Stimulated activated CD8-positive, alpha-beta memory T cell treated with anti-CD3 and anti-CD28 coated beads, Interleukin-15, amount 100 ng/mL, for 48 hours (primary cell): ENCODE measurements at places on chromosomes 11 and 22.
A peak's percentile ranks its signal among the peaks of the same experiment; 100 is the strongest.

DNA sequence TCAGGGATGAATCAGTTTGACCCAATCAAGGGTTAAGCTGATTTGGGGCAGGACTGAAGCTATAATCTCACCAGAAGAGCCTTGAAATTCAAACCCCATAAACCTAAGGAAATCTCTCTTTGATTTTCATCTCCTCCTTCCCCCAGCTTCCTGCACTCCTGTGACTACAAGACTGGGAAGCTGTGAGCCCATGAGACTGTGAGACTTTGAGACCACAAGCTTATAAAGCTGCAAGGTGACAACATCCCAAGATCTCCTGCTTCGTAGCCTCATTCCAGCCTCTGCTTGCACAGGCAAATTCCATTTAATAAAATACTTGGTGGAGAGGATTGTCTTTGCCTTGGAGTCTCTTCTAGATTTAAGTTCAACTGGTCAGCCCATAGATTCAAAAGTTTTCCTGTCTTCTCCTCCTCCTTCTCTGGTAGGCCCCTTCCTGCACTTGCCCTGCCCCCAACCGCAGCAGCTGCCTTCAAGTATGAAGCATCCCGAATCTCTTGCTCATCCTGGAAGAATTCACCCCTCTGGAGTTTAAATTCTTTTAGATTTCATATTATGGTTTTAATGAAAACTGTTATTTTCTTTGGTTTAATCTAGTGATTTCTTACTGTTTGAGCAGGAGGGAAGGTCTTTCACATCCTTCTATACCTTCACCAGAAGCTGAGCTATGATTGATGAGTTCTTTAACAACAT lies 42.1 kb downstream of the PAMR1 start:
- DNase-seq = no peak

DNA sequence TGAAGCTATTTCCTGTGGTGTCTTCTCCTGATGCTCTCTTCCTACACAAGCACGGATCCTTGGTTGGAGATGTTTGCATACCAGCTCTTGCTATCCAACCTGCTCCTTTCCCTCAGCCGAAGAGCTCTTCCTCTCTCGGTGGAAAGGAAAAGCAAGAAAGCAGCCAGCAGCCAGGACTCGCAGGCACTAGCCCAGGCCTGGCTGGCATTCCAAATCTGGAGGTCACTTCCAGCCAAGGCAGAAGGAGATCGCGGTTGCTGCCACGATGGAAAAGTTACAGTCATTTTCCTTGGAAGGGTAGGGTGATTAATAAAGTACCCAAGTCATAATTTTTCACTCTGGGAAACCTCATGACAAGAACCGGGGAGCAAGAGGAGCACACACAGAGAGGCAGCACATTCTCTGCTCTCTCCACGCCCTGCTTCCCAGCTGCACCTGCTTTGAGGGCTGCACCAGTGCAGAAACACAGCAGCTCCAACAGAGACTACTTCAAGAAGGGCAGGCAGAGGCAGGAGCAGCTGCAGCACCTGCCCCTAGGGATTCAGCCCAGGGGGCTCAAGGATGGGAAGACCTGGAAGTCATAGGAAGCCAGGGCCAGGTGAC lies 399.3 kb downstream of the CADM1 start:
- no peak for DNase-seq

- DNase-seq = no peak
Observed at GRCh38 chr11:135004495-135004894, 592.5 kb upstream of the B3GAT1 start.

GRCh38 chr22:17847360-17848078 lies 73.2 kb upstream of the BID start:
- DNase-seq = no peak

DNA sequence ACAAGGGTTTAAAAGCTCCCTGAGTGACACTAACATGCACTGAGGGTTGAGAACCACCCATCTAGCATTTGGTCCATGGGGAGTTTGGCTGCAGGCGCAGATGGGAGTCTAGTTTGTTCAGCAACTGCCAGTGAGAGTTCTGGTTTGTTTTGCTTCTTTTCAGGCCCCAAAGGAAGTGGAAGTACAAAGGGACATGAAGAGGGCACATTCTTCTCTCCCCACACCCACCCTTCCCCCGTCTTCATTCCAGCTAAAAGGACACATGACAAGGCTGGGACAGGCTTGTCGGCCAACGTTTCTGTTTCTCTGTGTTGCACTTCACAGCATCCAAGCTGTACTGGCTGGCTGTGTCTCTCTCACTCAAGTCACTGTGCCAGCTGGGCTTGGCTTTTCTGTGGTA lies 8.2 kb upstream of the ENDOD1 start:
- no peak for DNase-seq

GRCh38 chr11:13786688-13787087 lies 118.2 kb downstream of the FAR1 start:
- no peak for DNase-seq

DNA sequence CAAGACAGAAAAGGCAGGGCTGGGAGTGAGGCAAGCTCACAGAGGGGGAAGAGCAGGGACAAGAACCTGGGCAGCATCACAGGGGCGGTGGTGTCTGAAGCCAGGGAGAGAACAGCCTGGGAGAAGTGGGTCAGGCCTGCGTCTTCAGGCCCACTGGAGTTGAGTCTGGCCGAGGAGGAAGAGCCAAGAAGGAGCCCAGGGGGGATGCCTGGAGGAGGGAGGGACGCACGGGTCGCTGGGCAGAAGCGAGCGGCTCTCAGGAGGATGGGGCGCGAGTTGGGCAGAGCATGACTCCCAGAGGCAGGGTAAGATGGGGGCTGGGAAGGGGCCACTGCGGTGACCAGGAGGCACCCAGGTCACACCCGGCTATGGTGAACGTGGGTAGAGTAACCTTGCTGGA lies 18.5 kb downstream of the LRFN4 start:
- DNase-seq = no peak

- DNase-seq = no peak
Observed at GRCh38 chr11:85811624-85812023, 683 bp upstream of the SYTL2 start.

DNA sequence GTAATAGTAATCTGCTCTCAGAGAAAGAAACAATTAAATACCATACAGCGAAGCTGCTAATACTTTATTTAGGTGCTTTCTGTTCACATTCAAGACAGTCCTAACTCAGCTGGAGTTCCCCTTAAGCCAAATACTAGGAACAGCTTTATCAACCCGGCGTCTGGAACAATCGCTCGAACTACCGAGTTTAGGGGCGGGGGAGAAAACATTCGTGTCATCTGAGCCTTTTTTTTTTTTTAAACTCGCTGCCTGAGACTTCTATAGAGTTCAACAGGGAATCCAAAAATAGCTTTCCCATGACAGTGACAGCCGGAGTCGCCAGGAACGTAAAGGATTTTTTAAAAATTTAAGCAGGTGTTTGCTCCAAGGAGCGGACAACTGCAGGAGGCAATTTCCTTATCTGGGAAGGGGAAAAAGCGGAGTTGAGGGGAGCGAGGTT lies 852 bp downstream of the TRAF6 start:
- DNase-seq = no peak

GRCh38 chr11:126284829-126285228 lies 1.9 kb downstream of the TIRAP start:
- peak; percentile 72 for DNase-seq

DNA sequence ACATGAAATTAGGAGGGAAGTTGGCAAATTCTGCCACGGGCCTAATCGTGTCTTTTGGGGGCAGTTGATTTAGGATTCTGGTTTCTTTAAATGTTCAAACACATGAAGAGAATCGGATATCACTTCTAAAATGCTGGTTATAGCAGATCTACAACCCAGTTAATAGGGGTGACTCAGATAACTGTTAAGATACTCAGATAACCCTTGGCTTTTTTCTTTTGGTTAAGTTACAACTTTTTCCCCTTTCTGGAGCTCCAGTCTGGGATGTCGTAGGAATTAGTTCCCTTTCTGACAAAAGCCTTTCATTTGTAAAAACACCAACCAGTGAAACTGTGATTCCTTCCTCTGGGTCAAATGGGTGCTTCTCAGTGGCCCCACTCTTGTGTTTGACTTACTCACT lies 976 bp downstream of the DEPDC7 start:
- DNase-seq = no peak

- DNase-seq = no peak
Observed at GRCh38 chr11:10305262-10305963, 540 bp downstream of the ADM start.

DNA sequence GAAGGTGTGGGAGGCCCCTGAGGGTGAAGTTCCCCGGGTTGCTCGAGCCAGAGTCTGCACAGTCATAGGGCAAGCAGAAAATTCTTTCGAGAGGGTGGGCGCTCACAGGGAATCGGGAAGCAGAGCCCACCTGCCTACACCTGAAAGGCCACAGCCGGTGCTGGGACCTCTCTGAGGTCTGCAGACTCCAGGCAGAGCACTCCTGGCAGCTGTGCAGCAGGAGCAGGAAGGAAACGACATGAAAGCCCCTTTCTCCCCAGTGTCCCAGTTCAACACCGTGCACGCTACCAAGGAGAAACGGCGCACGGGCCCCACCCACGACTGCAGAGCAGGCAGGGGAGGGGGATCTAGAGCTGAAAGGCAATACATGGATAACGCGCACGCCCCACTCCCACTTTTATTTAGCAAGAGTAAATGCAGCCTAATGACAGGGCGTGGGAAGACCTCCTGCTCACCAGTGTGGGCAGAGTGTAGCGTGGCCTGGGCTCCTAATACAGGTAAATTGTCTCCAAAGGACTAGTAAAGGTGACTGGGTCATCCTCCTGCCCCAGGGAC lies 13.5 kb downstream of the DHCR7 start:
- DNase-seq = no peak

GRCh38 chr11:94325681-94326080 lies 21.3 kb downstream of the IZUMO1R start:
- peak; percentile 4 for DNase-seq

- no peak for DNase-seq
Observed at GRCh38 chr11:44426958-44427357, 117.0 kb upstream of the ALX4 start.

DNA sequence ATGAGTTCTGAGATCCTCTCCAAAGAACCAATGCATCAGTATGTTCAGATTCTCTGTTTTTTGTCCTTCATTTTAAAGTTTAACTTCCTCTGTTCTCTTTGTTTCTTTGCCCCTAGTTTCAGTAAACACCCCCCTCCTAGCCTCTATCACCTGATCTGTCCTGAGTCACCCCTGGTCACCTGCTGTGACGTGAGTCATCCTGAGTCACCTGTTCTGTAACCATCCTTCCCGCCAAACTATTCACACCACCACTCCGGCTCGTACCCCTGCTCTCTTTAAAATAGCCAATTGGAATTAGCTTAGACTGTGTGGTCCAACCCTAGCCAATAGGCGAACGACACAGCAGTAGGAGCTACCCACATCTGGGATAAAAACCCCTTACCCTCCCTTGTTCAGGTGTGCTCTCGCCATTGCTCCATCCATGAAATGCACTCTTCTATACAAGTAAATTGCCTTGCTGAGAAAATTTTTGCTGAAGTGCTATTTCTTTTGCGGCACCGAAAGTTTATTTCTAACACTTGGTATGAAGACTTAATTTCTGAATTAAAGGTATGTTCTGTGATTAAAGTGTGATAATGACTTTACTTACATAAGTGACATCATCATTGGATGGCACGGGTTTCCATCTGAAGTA lies 318.4 kb downstream of the AASDHPPT start:
- no peak for DNase-seq

GRCh38 chr11:13277768-13278608 lies at the start of gene BMAL1:
TSS of gene BMAL1 (plus strand) at chr11:13277790. CDS start at chr11:13354309, 76,519 bp downstream.
- DNase-seq = peak; percentile 30

DNA sequence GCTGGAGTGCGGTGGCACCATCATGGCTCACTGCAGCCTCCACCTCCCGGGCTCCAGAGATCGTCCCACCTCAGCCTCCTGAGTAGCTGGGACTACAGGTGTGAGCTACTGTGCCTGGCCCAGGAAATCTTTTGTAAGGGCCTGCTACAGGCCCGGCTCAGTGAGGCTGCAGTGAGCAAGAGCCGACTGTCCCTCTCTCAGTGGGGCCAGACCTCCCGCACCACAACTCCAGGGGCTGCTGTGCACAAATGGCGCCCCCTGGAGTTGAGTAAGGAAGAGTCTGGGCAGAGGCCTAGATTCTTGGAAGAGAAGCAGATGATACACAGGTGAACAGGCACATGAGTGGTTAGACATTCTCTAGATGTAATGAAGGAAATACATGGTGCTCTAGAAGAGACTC lies 7.0 kb downstream of the SERHL2 start:
- no peak for DNase-seq

- DNase-seq = no peak
Observed at GRCh38 chr11:119578521-119579191, 150.3 kb downstream of the NECTIN1 start.

GRCh38 chr22:21622919-21623647 lies 6.7 kb downstream of the YDJC start:
- DNase-seq = no peak

- no peak for DNase-seq
Observed at GRCh38 chr22:47474895-47475294, 712.4 kb downstream of the TBC1D22A start.

DNA sequence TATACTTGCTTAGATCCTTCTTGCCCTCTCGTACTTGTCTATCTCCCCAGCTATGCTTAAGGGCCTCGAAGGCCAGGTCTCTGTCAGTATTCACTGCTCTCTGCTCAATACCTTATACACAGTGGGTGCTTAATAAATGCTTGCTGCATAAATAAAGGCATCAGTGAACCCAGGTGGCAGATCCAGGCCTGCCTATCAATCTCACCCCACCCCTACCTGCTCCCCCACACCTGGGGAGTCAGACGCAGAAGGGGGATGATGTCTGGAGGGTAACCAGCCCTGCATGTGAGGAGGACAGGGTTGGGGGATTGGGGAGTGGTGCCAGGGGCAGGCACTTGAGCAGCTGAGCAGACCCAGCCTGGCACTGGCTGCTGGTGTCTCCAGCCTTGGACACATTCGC lies 430.6 kb downstream of the MN1 start:
- DNase-seq = no peak

- DNase-seq = no peak
Observed at GRCh38 chr11:108891909-108892511, 227.1 kb downstream of the DDX10 start.

- DNase-seq = no peak
Observed at GRCh38 chr11:122032317-122032716, 83.7 kb downstream of the BLID start.

GRCh38 chr11:92163879-92164278 lies 60.7 kb upstream of the FAT3 start:
- DNase-seq = no peak

DNA sequence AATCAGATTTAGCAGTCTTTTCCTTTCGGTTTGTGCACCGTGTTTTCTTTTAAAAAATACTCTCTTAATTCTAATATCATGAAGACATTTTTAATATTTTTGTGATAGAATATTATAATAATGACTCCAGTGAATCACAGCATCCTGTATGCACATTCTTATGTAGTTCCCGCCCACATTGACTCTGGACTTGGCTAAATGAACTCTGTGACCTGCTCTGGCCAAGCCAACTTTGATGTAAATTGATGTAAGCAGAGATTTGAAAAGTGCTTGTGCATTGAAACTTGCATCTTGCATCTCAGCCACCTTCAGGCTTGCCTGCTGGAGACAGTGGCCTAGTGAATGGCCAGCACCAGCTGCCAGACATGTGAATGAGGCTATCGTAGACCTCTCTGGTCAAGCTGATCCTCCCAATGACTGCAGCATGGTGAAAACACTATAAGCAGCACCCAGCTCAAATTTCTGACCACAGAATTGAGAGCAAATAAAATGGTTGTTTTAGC lies 29.2 kb upstream of the PGM2L1 start:
- no peak for DNase-seq
